Vagina (tissue), 2 donors: ENCODE measurements at places on chromosomes 6 and 20.

- DNase-seq = no peak
Observed at GRCh38 chr6:136676075-136676474, 116.2 kb downstream of the MAP3K5 start.

- DNase-seq = no peak
Observed at GRCh38 chr6:160055813-160056212, 65.8 kb upstream of the SLC22A1 start.

GRCh38 chr6:115882771-115883170 lies 177.9 kb downstream of the FRK start:
- no peak for DNase-seq

DNA sequence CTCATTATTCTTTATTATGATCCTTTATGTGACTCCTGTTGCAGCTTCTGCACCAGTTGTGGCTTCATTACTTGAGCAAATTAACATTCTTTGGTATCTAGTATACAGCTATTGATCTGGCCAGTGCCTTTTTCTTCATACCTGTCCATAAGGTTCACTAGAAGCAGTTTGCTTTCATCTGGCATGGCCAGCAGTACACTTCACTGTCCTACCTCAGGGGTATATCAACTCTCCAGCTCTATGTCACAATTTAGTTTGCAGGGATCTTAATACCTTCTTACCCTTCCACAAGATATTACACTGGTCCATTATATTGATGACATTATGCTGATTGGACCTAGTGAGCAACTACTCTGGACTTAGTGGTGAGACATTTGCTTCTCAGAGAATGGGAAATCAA lies 46.6 kb downstream of the VTA1 start:
- DNase-seq = no peak
